Kidney (tissue), 22 donors: ENCODE measurements at places on chromosomes 16 and 17.

DNA sequence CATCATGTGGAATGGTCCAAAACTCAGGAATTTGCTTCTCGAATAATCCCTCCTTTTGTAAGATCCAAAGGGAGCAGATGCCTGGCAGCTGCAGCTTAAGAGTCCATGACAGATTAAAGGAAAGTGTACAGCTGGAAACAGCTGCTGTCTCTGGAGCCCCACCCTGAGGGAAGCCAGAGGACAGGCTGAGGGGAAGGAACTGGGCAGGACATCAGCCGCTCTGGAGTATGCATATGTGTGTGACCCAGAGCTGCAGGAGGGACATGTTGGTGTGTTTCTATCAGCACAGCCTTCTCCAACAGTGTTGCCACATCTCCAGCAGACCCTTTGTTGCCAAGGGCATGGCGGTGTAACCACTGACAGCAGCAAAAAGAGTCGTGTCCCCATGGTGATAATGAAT is 46.2 kb downstream of the CYB561 start:
- DNase-seq = peak; percentile 79

DNA sequence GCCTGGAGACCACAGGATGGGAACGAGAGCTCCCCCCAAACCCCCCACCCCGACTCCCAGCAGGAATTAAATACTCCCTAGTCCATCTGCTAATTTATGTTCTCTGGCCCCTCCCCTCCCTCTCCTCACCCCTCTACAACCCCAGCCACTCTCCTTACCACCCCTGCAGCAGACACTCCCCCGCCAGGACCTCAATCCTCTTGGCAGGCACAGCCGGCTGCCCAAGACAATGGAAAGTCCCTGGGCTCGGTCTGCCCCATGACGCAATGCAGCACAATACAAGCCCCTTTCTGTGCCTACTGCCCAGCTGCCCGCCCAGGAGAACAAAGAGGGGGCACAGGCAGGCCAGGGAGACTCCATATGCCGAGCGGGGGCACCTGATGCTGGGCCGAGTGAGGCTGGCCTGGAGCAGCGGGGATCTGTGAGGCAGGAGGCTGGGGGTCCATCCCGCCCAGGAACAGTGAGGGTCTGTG is 30.3 kb upstream of the CDC42EP4 start:
- DNase-seq = peak; percentile 94

DNA sequence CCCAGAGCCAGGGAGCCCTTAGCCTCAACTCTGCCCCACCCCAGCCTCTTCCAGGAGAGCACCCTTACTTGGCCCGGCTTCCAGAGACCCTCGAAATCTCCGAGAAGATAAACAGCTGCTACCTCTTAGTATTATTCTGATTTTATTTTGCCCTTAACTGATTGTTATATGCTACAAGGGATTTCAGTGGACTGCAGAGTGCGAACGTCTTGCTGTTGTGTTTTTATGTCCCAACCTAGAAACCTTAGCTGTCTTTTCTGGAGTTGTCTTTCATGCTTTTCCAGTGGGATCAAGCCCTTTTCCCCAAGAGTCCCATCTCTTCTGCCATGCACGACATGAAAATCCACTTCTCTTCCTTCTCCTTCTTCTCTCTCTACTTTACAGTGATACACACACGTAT is 47.0 kb downstream of the SNX20 start:
- DNase-seq = no peak

DNA sequence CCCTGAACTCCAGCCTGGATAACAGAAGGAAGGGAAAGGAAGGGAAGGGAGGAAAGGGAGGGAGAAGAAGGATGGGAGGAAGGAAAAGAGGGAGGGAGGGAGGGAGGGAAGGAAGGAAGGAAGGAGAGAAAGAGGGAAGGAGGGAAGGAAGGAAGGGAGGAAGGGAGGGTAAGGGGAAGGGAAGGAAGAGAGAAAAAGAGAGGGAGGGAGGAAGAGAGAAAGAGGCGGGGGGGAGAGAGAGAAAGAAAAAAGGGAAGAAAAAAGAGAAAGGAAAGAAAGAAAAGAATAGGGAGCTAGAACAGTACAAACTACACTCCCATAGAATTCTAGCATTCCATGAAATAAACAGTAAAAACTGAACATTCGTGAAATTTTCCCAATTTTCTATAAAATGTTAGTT is 23.1 kb upstream of the TRIM37 start:
- DNase-seq = no peak

- DNase-seq = no peak
Measured at GRCh38 chr16:66251476-66252160, 114.9 kb upstream of the CDH5 start.

GRCh38 chr17:37187262-37187661 is 188.5 kb upstream of the C17orf78 start:
- DNase-seq = no peak

DNA sequence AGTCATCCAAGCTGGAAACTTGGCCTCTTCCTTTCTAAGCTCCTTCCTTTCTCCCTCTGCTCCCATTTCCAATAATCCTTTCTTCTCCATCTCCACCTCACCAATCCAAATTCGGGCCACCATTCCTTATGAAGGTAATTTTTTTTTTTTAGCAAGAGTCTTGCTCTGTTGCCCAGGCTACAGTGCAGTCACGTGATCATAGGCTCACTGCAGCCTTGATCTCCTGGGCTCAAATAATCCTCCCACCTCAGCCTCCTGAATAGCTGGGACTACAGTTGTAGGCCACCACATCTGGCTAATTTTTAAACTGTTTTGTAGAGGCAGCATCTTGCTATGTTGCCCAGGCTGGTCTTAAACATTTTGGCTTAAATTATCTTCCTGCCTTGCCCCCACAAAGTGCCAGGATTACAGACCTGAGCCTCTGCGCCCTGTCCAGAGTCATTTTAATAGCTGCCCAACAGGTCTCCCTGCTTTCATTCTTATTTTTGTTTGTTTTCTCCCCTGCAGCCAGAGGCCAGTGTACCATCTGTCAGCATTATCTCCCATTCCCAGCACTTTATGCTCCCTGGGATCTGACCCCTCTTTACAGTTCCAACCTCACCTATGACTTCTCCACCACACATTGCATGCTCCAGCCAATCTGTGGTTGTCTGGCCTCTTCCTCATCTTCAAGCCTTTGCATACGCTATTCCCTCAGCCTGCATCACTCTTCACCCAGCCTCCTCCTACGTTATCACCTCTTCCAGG is 2.3 kb upstream of the GP2 start:
- DNase-seq = no peak

GRCh38 chr17:507441-507840 is 154.8 kb upstream of the RPH3AL start:
- no peak for DNase-seq

- DNase-seq = no peak
Measured at GRCh38 chr17:51499897-51500296, 239.6 kb downstream of the UTP18 start.

- DNase-seq = no peak
Measured at GRCh38 chr17:74043976-74044375, 159.5 kb upstream of the RPL38 start.

DNA sequence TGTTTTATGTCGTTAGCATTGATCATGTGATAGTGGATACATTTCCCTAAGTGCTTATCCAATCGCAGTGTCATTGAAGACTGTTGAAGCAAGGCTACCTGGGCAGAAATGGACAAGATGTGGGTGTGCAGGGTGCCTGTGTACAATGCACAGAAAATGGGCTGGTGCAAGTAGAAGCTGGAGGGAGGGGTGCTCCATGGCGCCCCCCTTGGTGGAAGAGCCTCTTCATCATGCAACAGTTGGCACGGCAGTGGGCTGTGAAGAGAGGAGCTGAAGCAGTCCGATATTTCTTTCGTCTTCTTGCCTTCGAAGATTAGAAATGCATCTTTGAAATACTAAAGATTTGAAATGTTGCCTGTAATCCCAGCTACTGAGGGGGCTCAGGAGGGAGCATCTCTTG is 100.5 kb downstream of the PLCG2 start:
- no peak for DNase-seq
